ENCODE measurements at places on chromosomes 4 and X.

GRCh38 chrX:31506928-31507327, 435.1 kb upstream of the FTHL17 start:
- DNase-seq = no peak

- DNase-seq = no peak
Measured at GRCh38 chr4:126710935-126711334, 921.8 kb upstream of the INTU start.

DNA sequence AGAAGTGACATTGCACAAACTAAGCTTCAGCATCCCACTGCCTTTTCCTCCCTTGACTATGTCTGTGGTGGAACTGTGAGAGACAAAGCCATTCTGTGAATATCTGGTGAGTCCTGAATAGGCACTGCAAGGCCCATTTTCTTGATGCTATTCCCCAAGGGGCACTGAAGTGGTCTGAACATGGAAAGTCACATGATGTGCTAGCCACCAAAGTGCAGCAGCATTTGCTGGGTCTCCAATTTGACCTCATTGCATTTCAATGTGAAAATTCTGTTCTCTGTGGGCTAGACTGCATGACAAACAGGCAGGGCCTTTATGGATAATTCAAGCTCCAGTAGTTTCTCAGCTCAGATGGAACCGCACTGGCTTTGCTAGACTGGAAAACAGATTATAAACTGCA, 627.4 kb upstream of the BOD1L1 start:
- DNase-seq = no peak

DNA sequence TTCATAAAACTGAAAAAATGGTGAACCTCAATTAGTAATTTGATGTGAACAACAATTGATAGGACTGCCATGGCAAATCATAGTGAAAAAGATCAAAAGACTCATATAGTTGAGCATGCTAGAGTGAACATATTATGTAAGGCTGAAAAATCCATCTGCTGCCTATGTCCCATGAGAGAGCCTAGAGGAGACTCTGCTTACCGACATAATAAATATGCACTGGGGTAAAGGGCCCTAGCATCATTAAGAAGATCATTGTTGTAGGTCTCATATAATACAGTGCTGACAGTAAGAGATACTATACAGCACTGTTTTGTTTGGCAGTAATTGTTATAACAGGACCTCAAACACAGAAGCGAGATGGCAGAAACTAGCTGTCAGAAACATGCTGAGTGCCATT, 229.0 kb downstream of the PABPC4L start:
- no peak for DNase-seq

DNA sequence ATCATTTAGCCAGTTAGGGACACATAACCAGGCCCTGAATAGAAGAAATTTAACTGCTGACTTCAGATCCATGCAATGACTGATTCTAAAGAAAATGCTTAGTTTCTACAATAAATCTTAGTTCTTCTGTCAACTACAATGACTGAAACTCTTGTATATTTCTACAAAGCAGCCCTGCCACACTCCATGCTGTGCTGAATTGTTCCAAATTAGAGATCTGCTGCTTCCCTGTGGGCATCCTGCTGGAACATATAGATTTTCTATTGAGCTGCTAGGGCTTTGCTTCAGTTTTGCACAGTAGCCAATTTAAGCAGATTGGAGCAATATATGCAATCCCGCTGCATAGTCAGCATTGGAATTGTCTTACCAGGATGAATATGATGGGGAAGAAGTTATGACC, 312.8 kb upstream of the SMIM31 start:
- DNase-seq = no peak

DNA sequence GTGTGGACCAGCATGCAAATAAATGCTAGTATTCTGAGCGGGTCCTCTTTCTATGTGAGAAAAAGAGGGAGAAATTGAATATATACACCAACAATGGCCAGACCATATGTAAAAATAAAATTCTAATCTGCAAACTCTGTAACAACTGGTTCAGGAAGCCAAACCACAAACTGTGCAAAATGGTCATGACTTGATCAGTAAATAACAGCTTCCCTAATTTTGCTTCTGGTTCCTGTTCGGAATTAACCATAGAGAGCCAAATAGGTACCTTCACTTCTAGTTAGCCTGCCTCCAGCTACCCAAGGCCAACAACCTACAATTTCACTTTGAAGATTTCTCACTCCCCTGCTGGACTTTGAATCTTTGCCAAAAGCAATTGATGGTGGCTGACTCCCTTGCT, 1313.2 kb downstream of the ADGRL3 start:
- no peak for DNase-seq

DNA sequence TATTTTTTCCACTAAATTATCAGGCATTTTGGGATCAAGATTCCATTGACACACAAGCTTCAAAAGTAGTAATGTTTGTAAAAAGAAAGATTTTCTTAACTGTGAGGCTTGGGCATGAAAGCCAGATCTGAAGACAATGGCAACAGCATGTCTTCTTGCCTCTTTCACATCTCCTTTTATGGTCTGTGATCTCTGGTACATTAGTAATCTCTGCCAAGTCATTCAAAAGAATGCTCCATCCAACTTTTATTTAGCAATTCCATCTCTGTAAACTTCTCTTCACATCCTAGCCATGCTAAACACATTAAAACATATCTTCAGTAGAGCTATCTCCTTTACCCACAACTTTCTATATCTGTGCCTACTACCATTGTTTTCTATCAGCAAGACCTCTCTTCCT, 465.4 kb downstream of the FAT4 start:
- DNase-seq = no peak

DNA sequence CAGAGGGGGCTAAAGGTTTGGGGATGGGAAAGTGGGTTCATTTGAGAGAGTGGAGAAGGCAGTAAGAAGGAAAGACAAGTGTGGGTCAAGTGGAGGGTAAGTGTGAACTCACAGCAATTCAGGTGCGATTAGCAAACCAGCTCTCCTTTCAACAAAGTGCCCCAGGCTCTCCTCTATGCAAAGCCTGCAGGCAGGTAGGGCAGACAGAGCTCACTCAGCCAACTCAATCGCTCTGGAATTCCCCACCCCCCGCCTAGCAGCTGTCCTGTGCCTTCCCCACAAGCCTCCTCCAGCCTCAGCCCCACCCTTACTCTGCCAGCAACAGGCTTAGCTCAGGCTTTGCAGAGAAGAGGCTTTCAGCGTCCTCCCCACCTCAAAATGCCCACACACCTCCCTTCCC, 14.8 kb upstream of the MAMLD1 start:
- DNase-seq = no peak

GRCh38 chr4:20356565-20356964, 104.9 kb downstream of the SLIT2 start:
- no peak for DNase-seq

All from stimulated activated CD4-positive, alpha-beta T cell treated with anti-CD3 and anti-CD28 coated beads, Interleukin-4, amount 100 ng/mL, for 24 hours (primary cell).